K562 (cell line): ENCODE measurements at places on chromosomes 2 and 18. TPM values are rescaled to one million over a fixed set of nuclear protein-coding genes. Genes with fewer than 3 reads are reported as not detected.

DNA sequence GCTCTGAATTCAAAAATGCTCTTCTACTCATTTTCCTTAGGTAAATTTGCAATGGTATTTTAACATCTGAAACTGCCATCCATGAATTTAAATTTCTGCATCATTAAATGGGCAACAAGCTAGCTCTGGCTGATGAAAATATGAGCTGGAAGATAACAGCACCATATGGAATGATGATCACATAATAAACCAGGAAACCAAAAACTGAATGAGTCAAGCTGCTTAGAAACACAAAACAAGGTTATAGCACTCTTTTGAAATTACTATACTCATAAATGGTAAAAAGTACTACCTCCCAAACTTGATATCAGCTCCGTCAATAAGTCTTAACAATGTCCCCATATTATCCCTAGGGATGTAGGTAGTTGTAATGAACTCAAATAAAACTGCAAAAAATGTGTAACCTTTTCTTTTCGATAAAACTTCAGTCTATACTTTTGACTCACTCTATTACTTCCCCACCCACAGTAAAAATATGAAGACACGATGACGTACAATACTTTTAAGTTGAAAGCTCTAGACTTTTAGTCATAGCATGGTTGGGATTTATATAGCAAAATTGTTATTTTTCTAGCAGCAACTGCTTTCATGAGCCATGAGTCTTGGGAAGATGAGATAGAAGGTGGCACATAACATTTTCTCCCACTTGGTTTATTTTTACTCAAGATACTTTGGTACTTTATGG, 396.7 kb downstream of the CDH2 start:
- DNase-seq = no peak

DNA sequence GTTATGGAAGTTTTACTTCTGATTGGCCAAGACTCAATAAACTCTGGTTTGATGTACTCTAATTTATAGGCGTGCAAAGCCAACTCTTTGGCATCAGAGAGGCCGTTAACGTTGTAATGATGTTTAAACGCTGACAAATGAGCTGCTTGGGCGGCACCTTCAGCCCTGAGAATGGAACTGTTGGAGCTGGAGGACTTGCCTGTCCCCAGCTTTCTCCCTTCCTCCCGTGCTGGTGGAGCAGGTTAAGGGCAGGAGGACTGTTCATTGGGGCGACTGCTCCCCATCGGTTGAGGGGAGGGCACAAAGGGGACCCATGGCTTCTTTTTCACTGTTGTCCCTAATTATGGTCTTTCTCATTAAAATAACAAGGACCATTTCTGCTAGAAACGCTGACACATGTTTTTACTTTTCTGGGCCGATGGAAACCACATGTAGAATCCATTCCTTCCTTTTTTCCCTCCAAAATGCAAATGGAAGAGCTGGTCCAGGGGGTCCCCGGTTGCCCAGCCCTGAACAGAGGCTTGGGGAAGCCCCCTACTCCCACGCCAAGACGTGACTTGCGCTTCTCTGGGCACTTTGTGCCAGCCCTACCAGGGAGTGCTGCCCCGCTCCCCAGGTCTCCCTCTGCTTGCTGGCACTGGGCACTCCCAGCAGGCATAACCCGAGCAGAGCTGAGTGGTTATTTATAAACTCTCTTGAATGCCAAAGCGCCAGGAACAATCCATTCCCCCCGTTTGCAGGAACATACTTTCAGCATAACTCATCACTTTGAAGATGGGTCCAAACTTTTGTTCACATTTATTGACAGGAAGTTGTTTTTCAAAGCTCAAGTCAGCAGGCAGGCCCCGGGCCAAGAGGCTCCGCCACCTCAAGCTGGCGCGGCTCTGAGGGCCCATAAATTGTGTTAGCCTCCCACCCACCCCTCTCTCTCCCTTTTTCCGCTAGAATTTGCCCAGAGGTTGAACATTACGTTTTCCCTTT, 170.1 kb downstream of the ASB1 start:
- DNase-seq = no peak

DNA sequence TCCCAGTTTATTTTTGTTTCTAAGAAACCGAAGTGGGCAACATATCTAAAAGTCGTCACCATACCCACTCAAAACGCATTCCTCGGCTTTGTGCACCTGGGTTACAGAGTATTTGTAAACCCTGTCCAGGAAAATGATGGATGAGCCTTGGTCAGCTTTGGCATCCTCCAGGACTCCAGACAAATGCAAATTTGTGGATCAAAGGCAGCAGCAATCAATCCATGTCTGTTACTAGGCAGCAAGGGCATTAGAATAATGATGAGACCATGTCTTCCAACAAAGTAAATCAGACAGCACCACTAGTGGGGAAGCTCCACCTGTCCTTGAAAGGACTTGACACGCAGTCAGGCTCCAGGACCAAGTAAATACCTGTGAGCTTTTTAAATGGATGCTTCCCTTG, 672.6 kb upstream of the GYPC start:
- no peak for DNase-seq

- DNase-seq = no peak
Observed at GRCh38 chr2:51981783-51982182, 949.9 kb upstream of the NRXN1 start.

GRCh38 chr2:173231042-173231441, 123.6 kb upstream of the CDCA7 start:
- DNase-seq = no peak

The ERMN gene
- total RNA-seq = not detected in 2 replicates

DNA sequence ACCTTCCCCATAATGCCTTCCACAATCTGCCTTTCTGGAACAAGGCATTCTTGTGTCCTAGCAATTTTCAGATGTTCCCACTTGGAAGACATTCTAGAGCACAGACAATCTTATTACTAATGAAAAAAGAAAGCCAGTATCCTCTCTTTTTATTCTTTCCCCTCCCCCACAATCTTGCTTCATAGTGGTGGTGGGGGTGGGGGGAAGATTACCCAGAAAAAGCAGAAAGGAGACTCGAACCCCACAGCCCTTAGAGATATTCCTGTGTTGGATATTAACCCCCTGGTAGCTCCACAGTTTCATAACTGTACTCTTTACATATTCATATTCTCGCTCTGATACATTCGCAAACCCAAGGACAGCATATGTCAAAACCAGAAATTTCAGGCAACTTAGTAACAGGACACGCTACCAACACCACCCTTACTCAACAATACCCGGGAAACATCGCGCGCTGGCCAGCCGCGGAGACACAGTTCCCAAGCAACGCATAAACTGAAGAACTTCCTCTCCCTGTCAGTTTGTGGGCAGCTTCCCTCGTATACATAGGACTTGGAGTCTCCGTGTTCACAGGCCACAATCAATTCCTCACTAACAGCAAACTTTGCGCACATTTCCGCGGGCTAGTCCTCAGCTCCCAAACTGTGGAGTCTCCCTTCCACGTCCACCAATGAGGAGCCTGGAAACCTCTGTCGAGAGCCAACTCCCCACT, 793 bp downstream of the NR4A2 start:
- peak; percentile 73 for DNase-seq

DNA sequence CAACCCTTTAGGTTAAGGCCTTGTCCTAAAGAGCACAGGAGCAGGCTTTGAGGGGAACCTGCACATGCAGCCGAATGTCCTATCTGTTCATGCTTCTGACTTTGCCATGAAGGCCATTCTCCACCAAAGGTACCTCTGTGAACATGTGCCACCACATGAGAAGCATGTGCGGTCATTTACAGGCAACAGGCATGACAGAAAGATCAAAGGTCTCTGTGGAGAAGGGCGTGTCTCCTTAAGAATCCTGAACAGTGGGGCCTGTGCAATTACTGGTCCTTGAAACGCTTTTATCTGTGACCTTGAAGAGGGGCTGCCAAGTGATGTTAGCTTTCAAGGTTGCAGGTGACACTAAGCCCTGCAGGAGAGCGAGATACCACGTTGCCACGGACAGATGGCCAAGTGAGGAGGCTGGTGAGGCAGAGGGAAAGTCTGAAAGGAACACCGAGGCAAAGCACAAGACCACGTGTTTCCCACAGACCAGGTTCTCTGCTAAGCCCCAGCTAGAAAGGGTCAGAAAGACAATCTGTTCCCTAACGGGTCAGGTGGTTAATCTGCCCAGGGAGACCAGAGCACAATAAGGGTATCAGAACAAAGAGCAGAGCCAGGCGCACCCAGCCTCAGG, 19.5 kb upstream of the POMC start:
- no peak for DNase-seq

- peak; percentile 58 for DNase-seq
Observed at GRCh38 chr2:202442882-202443281, 66.8 kb downstream of the BMPR2 start.

The ERFE gene
- 6.5 and 6.7 TPM in 2 replicates for total RNA-seq

DNA sequence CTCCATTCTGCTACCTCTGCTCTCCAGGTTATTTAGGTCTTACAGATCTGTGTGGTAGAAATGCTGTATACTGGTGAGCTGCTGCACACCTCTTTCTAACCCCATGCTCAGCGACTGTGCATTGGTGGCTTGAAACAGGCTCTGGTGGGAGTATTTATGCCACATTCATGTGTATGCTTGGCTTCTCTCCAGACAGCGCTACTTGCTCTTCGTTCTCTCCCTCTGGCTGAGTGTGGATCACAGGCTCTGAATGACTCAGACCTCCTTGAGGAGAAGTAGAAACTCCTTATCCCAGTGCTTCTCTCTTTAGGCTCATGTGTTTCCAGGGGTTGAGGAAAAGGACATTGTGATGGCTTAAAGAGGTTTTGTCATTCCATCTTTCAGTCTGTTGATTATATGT, 54.9 kb downstream of the FHOD3 start:
- DNase-seq = no peak

DNA sequence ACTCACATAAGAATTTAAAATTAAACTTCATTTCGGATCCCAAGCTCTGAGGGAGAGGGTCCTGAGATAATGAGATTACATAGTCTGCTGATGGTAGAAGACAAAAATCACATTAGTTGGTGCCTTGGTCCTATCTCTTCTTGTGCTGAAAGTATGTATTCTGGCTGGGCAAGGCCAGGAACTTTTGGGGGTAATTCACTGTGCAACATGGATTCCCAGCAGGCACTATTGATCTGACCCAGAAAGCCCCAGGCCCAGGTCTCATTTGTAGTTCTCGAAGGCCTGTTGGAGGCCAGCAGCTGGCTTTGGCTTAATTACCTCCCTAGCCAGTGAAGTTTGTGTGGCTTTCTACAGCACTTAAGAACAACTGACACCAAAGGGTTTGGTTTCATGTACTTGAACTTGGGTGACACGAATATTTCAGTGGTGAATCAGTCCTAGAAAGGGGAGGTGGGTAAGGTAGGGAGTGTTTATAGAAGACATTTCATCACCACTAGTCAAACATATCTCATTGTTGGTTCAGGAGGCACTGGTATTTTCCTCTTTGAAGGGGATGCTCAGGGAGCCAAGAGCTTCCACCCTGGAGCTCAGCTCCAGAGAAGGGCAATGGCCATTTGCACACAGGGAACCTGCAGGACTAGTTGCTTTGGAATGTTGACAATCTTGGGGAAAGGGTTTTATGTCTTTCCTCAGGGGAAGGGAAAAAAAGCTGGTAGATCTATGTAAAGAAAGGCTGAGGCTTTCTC, 217.8 kb downstream of the OSR1 start:
- no peak for DNase-seq

The CSRNP3 gene
- 0.04 TPM in 1 of 2 replicates, not detected in the other for total RNA-seq

The AFF3 gene
- 0.02 and 0.11 TPM in 2 replicates for total RNA-seq

DNA sequence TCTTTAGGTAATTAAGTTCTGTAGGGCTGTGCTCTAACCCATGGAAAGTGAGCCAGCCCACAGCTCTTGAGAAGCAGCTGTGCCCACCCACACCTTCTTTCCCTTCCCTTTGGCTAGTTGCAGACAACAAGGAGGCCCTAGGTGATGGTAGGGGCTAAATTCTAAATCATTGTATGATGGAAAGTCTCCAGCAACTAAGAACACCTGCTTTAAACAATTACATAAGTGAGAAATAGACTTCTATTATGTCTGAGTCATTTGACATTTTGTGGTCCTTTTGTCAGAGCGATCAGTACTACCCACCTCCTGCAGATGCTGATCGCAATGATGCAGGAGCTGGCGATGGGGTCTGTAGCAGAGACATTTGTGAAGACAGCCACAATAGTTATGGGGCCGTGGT, 79.6 kb downstream of the TEX51 start:
- no peak for DNase-seq

The GKN1 gene
- not detected in 2 replicates for total RNA-seq

The DSG2 gene
- total RNA-seq = 41.3 and 43.0 TPM in 2 replicates

GRCh38 chr18:73514449-73514848, 633.2 kb downstream of the FBXO15 start:
- DNase-seq = no peak

The DNAH6 gene
- 0.49 TPM in 1 of 2 replicates, not detected in the other for total RNA-seq

The NEU4 gene
- 0.38 and 0.40 TPM in 2 replicates for total RNA-seq

GRCh38 chr2:193332941-193333340, 1138.2 kb upstream of the TMEFF2 start:
- no peak for DNase-seq

DNA sequence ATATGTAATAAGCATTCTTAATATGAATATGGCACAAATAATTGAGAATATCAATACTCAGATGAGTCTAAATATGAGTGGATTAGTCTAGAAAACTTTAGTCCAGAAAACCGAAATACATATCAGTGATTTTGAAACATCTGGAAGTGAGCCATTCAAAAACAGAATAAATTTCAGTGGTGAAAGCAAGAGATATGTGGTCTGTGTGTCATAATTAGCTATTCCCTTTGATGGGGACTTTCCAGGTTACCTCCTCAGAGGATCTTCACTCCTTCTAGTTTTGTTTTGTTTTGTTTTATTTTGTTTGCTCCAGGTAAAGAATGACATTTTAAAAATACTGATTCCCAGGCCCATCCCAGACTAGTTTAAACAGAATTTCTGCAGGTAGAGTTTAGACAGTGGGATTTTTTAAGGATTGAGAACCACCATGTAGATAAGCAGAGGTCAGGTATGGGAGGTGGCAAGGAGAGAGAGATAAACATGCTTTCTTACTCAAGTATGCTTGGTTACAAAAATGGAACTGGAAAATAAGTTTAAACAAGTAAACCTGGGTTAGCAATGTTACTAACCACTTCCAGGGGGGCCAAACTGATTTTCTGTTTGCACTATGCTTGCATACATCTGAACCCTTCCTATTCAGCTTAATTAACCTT, 70.7 kb downstream of the NABP1 start:
- DNase-seq = no peak

DNA sequence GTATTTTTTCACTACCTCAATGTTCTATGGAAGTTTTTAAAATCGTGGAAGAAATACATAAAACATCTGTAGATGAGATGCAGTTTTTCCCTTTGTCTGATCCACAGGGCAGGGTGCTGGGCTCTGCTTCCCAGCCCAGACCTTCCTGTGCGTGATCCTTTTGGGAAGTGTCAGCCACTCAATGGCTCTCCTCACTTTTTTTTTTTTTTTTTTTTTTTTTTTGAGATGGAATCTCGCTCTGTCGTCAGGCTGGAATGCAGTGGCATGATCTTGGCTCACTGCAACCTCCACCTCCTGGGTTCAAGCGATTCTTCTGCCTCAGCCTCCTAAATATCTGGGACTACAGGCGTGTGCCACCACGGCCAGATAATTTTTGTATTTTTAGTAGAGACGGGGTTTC, 32.8 kb downstream of the SOWAHC start:
- no peak for DNase-seq

DNA sequence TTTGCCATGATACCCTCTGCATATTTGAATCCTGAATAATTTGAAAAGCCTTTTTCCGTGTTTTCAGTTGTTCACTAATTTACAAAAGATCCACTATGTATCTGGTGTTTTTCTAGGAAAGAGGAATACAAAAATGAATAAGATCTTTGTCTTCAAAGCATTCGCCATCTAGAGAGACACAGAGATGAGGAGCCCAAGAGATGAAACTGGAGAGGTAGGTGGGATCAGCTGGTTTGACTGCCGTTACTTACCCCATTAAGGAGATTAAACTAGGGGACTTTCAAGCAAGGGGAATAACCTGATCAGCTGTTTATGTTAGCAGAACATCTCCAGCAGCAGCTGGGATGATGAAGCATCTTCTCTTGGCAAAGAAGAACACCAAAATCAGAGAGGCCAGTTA, 150.2 kb upstream of the SATB2 start:
- no peak for DNase-seq

GRCh38 chr2:1931003-1931914, 186.9 kb upstream of the PXDN start:
- DNase-seq = no peak
